Progenitor cell of endocrine pancreas (in vitro differentiated cells): ENCODE measurements at places on chromosomes 6 and 20.

DNA sequence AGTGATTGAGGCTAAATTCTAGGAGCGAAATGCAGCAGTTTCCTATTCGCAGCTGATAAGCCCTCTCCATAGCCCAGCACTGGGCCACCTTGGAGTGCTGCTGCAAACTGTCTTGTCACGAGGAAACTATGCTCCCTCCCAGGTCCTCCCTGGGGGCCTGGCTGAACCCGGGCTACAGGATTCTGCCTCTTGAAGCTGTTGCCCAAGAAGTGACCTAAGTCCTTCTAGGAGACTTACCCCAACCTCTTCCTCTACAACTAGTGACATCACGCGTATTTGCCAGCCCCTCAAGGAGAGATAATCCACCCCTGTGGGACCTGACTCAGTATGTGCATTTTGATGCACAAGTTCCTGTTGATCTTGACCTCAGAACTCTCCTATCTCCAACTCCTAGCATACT lies 26.5 kb upstream of the ZFAND3 start:
- no peak for DNase-seq

GRCh38 chr6:35610830-35611229 lies 77.9 kb downstream of the FKBP5 start:
- no peak for DNase-seq

DNA sequence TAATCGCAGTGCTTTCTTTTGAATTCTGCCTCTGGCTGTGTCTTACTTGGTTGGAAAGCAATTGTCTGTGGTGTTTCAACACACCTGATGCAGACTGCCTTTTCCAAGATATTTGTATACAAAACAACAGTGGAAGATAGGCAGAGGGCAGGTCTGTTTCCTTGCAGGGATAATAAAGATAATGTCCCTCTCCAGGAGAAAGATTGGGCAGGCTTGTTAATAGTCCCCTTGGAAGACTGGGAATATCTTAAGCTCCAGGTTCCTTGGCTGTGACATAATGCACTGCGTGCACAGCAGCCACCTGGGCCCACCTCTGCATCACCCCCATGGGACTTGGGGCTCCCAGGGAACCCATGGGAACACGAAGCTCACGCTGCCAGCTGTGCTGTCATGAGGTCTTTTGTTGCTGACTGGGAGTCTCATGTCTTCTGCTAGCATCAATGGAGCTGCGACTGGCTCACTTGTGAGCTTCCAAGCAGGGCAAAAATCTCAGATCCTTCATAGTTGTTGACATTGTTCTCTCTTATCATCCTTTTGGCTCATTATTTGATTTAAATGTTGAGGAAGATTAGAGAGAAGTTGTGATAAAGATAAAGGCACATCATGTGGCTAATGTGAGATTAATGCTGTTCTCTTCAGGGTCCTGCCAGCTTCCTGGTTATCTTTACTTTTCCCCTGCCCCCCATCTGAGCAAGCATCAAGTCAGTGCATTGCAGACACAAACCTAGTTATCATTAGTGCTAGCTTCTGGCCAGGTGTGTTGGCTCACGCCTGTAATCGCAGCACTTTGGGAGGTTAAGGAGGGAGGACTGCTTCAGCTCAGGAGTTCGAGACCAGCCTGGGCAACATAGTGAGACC lies 107.1 kb upstream of the ASF1A start:
- DNase-seq: no peak

DNA sequence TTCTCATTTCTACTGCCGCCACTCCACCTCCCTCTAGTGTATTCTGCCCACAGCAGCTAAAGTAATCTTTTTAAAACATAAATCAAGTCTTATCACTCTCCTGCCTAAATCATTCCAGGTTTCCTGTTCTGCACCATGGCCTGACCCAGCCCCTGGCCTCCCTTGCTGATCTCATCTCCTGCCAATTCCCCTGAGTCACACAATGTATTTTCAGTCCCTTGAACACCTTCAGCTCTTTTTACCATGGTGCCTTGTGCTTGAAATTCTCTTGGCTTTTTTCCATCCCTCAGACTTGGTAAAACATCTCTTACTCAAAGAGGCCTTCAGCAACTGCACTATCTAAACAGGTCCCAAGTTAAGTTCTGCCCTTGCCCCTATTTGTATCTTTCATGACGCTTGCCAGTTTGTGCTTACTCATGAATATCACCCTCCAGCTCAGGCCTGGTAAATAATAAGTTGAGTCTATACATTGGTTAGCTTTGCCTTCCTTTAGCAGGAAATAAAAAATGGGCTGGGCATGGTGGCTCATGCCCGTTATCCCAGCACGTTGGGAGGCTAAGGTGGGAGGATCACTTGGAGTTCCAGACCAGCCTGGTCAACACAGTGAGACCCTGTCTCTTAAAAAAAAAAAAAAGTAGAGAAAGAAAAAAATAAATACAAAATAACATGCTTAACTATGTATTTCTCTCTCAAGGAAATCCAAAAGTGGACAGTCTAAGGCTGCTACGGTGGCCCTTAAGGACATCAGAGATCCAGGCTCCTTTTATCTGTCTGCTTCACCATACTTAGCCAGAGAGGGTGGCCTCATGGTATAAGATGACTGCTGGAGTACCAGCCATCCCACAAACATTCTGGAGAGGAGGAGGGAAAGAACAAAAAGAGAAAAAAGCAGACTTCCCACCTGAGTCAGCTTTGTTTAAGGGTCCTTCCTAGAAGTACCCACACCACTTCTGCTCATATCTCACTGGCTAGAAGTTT lies 62.2 kb downstream of the ARFGEF2 start:
- DNase-seq: no peak

GRCh38 chr6:155646443-155646842 lies 190.8 kb upstream of the NOX3 start:
- DNase-seq: no peak

DNA sequence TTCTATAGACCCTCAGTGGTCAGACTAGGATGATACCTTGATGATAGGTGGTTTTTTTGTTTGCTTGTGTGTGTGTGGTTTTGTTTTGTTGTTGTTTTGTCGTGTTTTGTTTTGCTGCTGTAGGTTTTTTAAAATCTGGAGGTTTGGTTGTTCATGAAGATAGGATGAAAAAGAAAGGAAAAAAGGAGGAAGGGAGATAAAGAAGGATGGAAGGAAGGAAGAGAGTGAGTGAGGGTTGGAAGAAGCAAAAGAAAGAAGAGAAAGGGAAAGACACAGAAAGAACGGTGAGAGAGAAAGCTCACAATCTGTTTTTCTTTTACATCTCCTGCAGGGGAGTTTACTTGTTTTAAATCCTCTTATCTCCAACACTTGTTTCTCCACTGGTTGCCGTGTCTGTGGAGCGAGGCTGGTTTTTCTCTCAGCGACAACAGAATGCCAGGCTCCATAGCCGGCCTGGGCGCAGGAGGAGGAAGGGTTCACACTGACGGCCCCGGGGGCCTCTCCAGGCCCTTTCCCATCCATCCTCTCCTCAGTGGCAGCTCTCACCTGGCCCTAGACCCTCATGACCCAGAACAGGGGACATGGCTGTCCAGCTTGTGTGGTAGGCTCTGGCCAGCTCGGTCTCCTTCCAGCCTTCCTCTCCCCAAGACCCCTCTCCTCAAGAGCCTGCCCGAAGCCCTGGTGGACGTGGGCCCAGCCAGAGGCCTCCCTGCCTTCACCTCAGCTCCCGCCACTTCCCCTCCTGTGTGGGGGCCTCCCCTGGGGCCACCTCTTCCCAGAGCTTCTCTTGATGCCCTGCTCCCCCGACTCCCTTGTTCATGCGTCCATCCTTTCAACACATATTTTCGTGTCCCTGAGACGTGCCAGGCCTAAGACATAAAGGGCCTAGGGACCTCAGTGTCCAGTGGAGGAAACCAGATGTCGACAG lies 168.4 kb downstream of the VEGFA start:
- no peak for DNase-seq

GRCh38 chr6:34525431-34526175 lies 30.5 kb downstream of the SPDEF start:
- no peak for DNase-seq

GRCh38 chr20:36607586-36608387 lies 2.2 kb downstream of the RAB5IF start:
- no peak for DNase-seq

DNA sequence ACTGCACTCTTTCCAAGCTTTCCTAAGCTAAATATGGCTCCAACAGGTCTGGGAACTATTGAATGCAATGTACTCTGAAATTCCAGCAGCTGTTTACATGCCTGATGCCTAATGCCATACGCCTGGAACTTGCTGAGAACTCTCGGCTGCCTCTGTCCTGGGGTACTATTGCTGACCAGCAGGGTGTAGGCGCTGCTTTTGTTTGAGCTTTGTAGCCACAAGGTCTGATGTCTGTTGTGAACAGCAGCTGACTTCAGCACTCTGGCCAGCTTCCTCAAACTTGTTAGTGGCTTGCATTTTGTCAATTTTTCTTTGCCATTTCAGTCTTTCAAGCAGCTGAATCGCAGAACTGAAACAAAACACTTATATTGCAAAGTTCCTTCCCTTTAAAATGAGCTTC lies 26.7 kb downstream of the SAYSD1 start:
- peak; percentile 53 for DNase-seq

- no peak for DNase-seq
Observed at GRCh38 chr6:25359891-25360290, 80.7 kb downstream of the CARMIL1 start.

DNA sequence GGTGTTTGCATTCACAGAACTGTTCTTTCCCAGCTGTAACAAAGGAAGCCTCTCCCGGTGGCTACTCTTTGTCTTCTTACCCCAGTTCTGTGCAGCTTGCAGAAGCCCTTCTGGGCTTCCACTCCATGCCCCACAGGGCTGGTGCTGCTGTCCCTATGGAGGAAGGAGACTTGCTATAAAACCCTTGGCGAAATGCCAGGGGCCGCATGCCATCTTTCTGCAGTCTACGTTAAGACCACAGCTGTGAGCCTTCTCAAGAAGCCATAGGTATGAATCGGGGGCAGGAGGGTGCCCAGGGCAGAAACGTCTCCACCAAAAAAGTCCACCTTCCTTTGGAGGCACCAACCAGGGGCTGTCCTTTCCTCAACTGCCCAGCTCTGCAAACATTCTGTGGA lies 60.7 kb downstream of the PRND start:
- no peak for DNase-seq

DNA sequence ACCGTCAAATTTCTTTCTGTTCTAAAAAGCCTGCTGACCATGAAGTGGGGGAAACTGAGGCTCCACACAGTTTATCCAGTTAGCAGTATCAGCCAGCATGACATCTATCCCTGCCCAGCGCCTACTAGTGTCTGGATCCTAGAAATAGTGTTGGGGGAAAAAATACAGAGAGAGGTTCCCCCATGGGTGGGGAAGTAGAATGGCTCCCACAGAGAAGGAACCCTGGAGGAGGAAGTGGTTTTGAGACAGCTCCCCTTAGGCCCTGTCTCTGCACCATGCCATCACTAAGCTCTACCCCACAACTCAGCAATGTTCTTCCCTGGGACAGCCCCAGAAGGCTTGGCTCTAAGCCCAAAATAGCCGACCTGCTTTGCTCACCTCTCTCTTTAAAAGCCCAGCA lies 153.4 kb downstream of the MBOAT1 start:
- no peak for DNase-seq

GRCh38 chr20:34475979-34476736 lies 40.1 kb upstream of the DYNLRB1 start:
- no peak for DNase-seq

DNA sequence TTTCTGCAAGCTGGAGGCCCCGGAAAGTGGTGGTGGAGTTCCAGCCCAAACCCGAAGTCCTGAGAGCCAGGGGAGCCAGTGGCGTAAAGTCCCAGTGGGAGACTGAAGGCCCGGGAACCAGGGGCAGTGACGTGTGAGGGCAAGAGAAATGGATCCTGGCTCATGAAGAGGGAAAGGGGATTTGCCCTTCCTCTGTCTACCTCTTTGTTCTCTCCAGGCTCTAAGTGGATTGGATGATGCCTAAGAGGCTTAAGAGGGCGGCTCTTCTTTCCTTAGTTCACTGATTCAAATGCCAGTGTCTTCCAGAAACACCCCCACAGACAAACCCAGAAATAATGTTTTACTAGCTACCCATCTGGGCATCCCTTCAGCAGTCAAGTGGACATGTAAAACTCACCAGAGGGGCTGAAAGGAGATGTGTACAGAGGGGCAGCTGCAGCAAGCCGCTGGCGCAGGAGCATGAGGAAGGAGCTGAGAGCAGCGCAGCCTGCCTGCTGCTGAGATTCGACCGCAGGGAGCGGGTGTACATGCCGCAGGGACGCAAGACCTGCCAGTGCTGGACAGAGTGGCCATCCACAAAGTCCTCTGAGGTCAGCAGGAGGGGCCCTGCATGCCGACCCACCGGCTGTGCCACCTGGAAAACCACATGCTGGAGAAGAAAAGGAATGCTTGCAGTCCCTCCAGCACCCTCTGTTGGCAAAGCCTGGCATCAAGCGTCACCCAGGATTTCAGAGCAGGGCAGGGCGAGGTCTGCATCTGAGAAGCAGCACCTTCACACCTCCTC lies 29.5 kb downstream of the CDYL start:
- peak; percentile 17 for DNase-seq

GRCh38 chr20:54083459-54083858 lies 13.1 kb upstream of the BCAS1 start:
- no peak for DNase-seq

DNA sequence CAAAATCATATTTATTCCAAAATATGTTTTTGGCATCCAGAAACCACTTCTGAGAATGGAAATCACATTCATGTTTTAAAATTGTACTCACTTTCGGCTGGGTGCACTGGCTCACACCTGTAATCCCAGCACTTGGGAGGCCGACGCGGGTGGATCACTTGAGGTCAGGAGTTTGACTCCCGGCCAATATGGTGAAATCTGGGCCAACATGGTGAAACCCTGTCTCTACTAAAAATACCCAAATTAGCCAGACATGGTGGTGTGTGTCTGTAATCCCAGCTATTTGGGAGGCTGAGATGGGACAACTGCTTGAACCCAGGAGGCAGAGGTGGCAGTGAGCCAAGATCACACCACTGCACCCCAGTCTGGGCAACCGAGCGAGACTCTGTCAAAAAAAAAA lies 580.7 kb downstream of the MAFB start:
- DNase-seq: no peak

GRCh38 chr6:56961151-56961550 lies 6.2 kb downstream of the BEND6 start:
- no peak for DNase-seq

DNA sequence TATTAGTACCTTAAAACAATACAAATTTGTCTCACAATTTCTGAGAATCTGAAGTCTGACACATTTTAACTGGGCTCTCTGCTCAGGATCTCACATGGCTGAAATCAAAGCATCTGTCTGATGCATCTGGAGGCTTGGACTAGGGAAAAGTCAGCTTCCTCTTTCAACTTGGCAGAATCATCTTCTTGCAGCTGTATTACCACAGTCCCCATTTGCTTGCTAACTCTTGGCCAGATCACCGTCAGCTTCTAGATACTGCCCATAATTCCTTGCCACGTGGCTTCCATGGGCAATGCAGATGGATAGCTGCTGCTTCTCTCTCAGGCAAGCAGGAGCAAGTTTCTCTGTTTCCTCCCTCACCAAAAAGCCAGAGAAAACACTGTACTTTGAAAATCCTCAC lies 1106.4 kb upstream of the CITED2 start:
- no peak for DNase-seq

- no peak for DNase-seq
Observed at GRCh38 chr20:53642196-53643030, 48.8 kb upstream of the ZNF217 start.
